ENCODE measurements at places on chromosomes 5 and 9.

GRCh38 chr9:101514071-101514470, 19.6 kb upstream of the RNF20 start:
- no peak for DNase-seq

DNA sequence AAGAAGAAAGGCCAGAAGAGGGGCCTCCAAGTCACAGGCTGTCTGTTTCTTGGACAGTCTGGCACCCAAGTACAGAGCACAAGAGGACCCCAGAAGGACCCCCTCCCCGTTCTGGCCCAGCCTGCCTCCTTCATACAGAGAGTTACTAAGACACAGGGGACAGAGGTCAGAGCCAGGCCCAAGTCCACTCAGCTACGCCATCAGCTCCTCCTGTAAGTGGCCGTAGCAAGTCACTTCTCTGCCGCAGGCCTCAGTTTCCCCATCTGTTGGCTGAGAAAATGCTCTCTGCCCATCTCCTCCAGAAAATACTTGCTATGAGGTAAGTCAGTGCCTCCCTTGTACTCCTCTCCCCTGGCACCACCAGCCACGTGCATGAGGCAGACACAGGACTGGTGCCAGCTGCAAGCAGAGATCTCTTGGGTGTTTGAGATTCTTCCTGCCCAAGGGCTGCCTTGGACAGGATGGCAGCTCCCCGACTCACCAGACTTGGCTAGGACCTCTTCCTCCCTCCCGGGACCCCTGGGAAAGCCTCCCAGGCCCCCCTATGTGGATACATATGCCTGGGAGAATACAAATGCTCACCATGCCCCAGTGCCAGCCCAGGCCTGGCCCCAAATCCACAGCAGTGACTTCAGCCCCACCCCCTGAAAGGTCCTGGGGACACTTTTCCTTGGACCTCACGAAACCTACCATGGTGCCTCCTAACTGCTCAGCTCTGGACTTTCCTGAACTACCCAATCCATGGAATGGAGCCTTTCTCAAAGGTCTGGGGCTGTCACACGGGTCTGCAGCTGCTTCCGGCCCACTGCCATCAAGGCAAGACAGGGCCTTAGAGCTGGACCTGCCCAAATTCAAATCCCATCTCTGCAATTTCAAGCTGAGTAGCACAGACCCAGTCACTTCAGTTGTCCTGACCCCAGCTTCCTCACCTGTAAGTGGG, 5.1 kb downstream of the EEIG1 start:
- peak; percentile 83 for DNase-seq

DNA sequence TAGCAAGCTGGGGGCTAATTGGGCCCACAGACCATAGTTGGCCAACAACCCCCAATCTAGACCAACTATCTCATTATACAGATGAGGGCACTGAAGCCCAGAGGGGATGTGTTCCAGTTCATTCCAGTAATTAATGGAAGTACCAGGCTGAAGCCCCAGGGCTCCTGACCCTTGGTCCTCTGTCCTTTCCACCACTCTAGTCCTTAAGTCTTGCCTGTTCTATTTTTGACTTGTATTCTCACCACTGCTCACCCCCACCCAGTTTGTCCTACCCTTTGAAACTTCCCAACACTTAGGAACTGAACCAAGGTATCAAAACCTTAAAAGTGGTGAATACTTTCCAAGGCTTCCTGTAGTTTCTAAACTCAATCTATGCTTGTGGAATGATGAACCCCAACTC, 407.4 kb downstream of the ENC1 start:
- no peak for DNase-seq

DNA sequence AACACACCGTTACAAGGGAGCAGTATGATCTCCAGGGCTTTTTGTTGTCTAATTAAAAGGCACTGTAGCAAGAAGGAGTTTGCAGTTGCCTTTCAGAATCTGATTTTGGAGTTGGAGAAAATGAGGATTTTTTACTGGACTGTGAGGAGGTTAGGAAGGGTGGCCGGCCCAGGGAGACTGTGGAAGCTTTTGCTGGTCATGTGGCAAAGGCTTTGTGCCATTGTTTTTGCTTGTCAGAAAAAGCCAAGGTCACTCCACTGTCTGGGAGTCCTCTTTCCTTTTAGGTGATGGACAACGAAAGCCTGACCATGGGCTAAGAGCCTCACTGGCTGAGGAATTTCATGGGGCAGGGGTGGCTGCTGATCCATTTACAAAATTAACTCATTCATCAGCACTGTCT, 10.3 kb upstream of the WHRN start:
- DNase-seq: no peak

DNA sequence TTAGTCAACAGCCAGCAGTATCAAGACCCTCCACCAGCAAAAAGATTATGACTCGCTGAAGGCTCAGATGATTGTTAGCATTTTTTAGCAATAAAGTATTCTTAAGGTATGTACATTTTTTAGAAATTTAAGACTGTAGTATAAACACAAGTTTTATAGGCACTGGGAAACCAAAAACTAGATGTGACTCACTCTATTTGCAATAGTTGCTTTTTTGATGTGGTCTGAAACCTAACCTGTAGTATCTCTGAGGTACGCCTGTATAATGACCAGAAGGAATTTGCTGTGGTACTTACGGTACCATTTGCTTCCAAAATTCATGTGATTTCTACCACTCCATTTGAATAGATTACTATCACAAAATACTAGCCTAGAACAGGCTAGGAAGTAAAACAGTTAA, 60.8 kb downstream of the WDR41 start:
- DNase-seq: no peak

DNA sequence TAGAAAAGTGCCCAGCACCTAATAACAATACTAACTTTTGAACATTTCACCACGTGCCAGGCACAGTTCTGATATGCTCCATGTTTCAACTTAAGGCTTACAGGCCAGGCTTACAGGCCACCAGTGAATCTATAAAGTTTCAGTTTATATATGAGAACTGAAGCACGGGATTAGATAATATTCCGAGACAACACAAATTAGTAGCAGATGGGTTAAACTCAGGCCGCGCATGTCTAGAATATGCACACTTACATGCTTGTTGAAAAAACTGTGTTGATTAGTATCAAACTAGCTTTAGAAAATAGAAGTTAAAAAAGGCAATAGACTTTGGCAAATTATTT, 587.9 kb downstream of the MTRR start:
- no peak for DNase-seq

DNA sequence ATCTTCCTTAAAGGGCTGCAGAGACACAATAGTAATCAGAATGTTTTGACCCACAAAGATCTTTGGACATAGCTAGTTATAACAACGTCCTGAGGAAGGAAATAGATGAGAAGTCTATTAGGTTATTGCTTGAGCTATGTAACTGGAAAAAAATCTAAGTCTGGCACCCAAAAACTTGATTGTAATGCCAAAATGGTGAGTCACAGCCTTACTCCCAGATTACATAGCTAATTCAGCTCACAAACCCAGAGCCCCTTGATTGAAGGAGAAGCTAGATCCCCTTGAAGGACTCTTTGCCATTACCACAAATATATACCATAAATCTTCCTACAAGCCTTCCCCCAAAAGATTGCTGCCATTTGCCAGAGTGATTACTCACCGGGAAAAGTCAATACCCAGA, 341.8 kb upstream of the KIF2A start:
- no peak for DNase-seq

- DNase-seq: no peak
These were observed 245.7 kb downstream of the PSAT1 start for GRCh38 chr9:78542491-78543181.

- DNase-seq: no peak
These were observed 244.4 kb downstream of the FANCC start for GRCh38 chr9:95073042-95073607.

DNA sequence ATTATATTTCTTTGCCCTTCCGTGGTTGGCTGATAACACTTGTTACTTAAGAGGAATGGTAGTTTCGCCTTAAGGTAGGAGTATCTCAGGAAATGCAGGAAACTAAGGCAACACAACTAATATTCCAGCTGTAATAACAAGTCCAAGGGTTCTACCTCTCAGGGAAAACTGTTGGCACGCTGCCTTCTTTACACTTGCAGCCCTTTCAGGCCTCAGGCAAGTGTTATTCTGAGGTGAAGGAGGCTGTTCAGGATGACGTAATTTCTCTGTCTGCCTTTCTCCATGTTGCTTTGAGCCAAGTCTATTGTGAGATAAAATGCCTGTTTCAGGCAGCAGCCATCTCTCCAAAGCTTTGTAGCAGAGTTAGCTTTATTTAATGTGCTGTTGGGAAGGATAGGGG, 38.0 kb downstream of the VCAN start:
- DNase-seq: peak; percentile 8

DNA sequence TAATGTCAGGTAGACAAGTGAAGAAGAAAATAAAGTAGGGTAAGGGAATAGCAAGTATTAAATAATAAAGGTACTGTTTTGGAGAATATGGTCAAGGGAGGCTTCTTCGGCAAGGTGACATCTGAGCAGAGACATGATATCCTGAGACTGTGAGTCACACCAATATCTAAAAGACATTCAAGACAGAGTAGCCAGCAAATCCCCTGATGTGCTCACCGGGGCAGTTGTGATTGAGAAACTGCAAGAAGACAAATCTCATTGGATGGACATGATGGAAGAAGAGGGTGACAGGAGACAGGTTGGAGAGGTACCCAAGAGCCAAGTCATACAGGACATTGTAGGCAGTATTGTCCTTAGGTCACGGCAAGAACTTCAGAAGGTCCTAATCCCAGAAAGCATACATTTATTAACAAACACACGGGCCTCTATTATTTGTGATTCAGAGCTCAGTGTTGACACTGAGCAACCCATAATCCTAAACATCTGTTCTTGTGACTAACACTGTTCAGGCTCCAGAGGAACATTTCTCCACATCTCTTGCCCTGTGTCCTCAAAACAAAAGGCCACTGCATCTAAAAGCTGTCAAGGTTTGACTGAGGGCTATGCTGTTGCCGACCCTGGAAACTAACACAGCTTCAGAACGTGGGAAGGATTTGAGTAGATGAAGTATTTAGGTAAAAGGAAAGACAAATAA, 258.7 kb upstream of the CLINT1 start:
- DNase-seq: no peak

DNA sequence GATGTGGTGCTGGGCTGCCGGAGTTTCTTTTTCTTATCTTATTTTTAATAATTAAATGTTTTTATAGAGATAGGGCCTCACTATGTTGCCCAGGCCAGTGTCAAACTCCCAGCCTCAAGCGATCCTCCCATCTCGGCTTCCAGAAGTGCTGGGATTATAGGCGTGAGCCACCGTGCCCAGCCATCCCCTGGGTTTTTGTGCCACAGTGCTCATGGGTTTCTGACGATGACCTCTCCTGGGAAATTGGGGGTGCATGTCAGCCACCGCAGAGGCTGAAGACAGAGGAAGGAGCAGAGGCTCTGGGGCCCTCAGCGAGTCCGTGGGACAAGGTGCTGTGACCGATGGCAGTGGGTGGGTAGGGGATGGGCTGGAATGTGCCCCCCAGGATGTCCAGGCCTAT, 14.4 kb downstream of the GPSM1 start:
- DNase-seq: no peak

DNA sequence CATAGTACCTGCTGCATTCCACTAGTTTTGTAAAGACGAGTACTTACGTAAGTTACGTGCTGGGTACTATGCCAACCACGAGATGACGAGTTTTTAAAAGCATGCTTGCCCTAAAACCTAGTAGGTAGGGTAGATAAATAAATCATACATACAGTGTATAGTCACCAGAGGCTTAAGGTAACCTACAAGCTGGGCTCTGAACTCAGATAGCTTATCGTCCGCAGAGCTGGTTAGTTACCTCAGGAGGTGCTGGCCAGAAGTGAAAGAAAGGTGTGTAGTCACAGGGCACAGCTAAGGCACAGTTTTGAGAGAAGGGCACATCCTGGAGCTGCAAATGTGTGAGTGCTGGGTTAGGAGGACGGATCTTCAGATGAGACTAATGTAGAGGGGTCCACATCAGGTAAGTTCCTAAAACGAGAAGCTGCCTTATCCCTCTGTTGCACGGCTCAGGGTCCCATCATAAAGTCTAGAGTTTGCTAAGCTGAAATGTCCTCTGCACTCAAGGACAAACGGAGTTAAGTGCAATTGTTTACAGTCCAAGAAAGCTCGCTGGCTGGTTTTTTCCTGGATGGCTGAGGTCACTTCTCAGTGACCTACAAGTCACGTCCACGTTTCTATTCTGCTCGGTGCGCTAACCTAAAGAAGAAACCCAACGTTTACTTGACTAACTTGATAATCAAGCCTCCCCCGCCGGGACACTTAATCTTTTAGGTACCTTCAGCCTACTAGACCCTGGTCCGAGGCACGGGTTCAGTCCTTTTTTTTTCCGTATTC, 1.1 kb upstream of the SNX24 start:
- no peak for DNase-seq

DNA sequence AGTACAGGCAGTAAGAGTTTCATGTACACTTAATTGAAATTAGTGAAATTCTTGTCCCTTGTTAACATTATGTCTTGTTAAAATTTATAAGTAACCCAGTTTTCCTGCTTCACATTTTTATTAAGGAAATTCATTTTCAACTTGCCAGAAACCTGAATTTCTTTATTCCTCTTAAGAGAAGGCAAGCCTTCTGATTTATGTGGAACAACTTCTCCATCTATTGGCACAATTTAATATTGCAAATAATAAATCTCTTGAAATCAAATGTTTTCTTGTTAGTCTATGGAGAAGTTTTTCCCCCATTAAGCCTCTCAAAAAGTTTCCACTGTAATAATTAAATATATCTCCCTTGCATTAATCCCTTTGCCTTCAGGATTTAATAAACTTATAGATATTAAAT, 33.8 kb upstream of the ACO1 start:
- DNase-seq: peak; percentile 3

DNA sequence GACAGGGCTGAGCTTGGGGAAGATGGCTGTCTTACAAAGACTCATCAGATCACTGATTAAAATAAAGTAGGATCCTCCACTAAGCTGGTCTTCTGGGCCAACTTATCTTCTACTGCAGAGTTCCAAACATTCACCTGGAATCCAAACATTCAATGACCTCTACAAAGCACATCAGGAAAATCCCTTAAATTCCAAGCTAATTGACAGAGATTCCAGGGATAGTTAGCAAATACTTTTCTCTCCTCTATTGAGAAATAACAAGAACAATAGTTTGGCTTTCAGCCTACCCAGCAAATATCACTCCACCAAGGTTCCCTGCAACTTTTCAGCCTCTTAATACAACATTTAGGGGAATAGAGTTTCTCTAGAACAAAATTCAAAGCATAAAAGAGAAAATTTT, 140.6 kb upstream of the LIFR start:
- no peak for DNase-seq

GRCh38 chr9:9615086-9615485, 997.7 kb downstream of the PTPRD start:
- DNase-seq: no peak

GRCh38 chr5:61582205-61582820, 250.3 kb downstream of the ZSWIM6 start:
- no peak for DNase-seq

GRCh38 chr9:92313624-92314012, 11.5 kb downstream of the NOL8 start:
- DNase-seq: no peak

GRCh38 chr5:126971455-126972031, 58.8 kb downstream of the MARCHF3 start:
- no peak for DNase-seq

GRCh38 chr9:38075272-38075671, 6.2 kb upstream of the SHB start:
- no peak for DNase-seq

- no peak for DNase-seq
These were observed 200.2 kb downstream of the SLIT3 start for GRCh38 chr5:169100735-169101075.

GRCh38 chr9:84493284-84493947, 152.9 kb upstream of the SLC28A3 start:
- DNase-seq: no peak

- DNase-seq: no peak
These were observed 24.4 kb downstream of the CEMIP2 start for GRCh38 chr9:71743882-71744281.

All from globus pallidus (tissue), 1 donor.